ENCODE measurements at places on chromosomes 16 and 17.

GRCh38 chr17:48037036-48037837 lies at the start of gene COPZ2:
Gene COPZ2, minus strand, starts transcription at chr17:48037797. Its CDS starts 20 bp downstream, at chr17:48037777.
- no peak for DNase-seq

- DNase-seq: no peak
Observed at GRCh38 chr17:56447171-56447570, 146.3 kb upstream of the NOG start.

DNA sequence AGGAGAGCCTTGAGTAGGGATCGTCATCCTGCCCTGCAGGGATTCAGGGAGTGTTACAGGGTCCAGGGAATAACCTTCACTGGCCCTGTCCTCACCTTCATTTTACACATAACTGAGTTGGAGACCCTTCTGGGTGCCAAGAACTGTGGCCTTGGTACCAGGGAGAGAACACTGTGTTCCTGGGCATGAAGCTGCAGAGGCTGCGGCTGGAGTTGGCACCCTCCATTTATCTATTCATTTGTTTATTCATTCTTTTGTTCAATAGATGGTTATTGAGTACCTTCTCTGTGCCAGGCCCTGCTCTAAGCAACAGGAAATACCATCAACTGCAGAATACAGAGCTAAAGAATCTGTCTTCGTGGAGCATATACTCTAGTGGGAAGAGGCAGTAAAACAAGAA lies 6.7 kb downstream of the ABCC3 start:
- no peak for DNase-seq

DNA sequence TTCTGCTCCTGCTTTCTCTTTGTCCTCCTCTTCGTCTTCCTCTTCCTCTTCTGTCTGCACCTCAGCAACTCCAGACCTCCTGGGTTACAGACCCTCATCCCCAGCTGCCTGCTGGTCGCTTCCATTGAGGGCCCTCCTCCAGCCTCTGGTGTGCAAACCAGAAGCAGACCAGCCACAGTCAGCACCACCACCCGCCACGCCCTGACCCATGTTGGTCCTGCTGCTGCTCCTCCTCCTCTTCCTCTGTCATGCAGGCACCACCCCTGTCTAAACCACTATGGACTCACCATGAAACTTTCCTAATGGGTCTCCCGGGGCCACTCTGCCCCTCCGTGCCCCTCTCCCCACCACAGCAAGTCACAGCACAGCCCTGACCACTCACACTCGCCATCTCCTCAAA lies 11.4 kb upstream of the OGFOD3 start:
- DNase-seq: no peak

GRCh38 chr16:68900009-68900408 lies 56.7 kb downstream of the TANGO6 start:
- no peak for DNase-seq

- no peak for DNase-seq
Observed at GRCh38 chr17:68535922-68536321, 23.7 kb downstream of the PRKAR1A start.

GRCh38 chr16:17343728-17344127 lies 127.0 kb downstream of the XYLT1 start:
- no peak for DNase-seq

DNA sequence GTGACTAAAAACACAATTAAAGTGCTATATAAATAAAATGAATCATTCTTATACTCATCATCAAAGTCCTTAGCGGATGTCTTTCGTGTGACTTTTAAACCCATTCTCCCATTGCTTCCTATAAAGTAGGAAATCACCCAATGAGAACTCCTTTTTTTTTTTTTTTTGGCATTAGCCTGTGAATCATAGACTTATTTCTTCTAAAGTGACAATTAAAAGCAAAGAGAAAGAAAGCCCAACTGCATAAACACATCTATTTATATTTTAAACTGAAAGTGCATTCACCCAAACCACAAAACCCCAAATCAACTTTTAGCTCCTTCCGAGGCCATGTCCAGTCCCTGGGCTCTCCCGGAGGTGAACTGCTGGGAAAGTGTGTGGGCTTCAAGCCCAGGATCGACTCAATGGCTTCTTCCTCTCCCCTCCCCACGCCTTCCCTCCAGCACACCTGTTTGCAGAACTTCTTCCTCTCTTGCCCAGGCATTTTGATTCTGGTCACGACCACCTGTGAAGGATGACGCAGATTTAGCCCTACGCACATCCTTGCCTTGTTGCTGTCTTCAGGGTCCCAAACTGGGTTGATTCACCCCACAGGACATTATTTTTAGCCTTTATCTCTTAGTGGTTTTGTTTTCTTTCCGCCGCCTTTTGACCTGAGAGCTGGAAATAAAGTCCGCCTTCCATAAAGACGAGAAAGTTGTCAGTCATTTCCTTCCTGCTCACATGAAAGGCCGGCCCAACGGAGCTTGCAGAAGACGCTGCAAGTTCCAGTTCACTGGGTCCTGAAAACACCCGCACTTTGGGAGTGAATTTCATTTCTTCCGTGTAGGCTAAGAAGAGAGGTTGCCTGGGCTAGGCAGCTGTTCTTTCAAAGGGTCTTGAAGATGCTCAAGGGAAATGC lies 166.8 kb downstream of the MAP2K6 start:
- no peak for DNase-seq

GRCh38 chr16:87076950-87077749 lies 240.0 kb downstream of the C16orf95 start:
- peak; percentile 82 for DNase-seq

- no peak for DNase-seq
Observed at GRCh38 chr17:82035956-82036633, 1.4 kb downstream of the DCXR start.

DNA sequence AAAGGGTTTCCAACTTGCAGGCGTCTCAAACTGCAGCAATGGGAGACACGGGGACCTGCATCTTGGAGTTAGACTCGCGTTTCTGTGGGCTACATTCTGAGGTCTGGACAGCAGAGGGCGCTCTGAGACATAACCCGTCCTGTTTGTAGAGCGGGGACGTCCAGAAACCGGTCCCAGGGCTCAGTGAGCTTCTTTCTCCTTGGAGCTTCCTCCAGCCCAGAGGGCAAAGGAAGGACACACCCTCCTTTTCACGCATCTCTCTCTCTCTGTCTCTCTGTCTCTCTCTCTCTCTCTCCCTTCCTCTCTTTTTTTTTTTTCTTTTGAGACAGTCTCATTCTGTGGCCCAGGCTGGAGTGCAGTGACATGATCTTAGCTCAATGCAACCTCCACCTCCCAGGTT lies 19.8 kb downstream of the COX4I1 start:
- DNase-seq: peak; percentile 82

DNA sequence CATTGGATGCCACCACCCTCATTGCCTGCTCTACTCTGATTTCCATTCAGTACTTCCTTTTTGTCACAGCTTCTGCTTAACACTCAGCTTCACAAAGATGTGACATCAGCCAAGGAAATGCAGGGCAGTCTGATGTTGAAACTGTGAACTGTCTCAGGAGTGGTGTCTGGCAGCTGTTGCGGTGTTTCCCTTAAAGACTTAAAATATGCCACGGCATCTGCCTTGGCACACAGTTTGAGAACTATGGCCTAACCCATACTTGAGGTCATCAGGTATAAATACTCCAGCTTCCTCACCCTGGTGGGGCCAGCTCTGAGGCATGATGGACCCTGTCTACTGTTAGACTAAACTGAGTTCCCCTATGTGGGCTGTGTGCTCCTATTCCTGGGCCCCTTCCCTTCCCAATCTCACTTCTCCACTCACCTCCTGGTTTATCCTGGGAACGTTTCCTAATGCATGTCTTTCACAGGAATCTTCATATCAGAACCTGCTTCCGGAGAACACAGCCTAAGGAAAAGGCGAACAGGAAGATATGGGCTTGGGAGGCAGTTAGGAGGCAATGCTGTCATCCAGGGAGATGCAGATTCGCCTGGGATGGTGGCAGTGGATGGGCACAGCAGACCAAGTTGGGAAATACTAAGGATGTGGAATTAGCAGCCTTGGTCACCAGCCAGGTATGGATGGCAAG lies 96.5 kb downstream of the WSCD1 start:
- DNase-seq: no peak

DNA sequence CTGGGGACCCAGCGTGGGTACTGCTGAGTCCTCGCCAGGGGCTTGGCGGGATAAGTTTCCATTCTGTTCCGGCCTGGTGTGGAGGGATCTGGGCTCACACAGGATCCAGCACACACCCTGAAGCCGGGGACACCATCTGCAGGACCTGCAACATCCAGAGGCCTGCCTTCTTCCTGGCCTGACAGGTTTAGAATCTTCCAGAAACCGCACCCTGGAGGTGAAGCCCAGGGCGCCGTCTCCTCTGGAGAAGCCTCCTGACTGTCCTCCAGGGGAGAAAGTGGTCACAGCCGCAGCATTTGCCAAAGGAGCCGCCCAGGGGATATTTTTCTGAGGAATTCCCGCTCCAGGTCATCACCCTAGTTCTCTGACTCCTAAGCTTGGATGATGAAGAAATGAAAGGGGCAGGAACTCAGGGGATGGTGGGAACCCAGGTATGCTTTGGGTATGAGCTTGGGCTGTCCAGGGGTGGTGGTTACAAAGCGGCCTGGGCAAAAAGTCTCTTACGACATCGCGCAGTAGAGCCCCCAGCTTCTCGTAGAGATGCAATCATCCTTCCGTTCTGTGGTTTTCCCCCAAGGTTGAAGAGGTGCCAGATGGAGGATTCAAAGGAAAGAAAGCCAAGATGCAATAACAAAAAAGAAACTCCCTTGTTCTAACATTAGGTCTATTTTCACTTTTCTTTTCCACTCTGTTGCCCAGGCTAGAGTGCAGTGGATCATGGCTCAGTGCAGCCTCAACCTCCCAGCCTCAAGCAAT lies 9.1 kb upstream of the CRISPLD2 start:
- DNase-seq: no peak

DNA sequence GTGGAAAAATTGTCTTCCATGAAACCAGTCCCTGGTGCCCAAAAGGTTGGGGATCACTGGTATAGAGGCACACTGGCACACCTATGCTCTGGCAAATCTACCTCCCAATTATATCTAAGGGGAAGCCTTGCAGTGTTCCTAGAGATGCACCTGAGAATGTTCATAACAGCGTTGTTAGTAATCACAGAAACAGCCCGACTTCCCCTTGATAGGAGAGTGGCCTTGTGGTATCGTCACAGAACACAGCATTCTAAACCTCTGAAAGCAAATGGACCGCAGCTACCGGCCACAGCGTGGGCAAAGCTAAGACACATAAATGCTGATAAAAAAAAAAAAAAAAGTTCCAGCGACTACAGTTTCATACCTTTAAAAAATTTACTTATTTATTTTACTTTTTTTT lies 39.1 kb upstream of the ADGRG1 start:
- DNase-seq: no peak

DNA sequence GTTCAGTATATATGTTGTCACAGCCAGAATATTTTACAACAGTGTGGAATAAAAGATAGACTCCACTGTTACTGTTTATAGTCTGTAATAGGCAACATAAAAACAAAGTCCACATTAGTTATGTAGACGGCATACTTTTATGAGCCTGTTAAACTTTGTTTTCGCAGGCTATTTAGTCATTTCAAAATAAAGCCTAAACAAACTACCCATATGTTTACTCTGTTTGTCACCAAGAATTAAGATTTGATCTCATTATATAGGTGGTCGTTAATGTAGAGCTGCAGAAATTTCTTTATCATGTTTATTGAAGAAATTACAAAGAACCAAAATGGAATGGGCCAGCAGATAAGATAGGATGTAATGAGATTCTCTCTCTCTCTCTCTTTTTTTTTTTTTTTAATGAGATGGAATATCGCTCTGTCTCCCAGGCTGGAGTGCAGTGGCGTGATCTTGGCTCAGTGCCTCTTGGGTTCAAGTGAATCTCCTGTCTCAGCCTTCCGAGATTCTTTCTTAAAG lies 943.8 kb upstream of the SOX9 start:
- no peak for DNase-seq

DNA sequence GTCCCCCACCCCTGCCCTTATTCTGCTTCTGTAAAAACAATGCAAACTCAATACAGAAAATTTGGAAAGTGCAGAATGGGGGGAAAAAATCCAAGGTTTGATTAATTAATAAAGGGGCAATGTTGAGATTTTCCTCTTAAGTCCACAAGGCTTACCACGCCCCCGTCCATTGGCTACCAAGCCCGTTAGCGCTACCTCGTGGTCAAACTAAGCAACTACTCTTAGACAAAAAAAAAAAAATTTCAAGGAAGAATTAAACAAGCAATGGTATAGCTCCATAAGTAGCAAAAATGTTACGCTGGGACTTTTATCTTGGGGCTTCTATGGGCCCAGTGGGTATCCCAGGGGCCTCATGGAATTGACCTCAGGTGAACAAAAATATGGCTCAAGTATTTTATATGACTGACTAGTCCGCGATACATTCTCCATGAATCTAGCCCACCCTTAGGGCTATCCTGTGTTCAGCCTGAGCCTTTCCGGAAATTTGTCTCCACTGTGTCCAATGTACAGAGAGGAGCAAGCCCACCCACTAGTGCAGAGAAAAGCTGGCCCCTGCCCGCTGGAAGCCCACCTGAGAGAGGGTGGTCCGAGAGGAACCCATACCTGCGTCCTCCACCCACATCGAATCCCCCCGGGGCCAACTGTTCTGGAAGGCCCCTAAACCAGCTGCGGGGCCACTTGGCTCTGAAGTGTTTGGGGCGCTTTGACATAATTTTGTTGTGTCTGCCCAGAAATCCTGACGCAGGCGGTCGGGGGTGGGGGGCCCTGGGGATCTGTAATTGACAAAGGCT lies 19.1 kb upstream of the TEX2 start:
- peak; percentile 80 for DNase-seq

- DNase-seq: no peak
Observed at GRCh38 chr17:18910326-18910725, 41.6 kb upstream of the SLC5A10 start.

GRCh38 chr17:521183-521525 lies 168.5 kb upstream of the RPH3AL start:
- no peak for DNase-seq

- DNase-seq: no peak
Observed at GRCh38 chr16:31458073-31458843, 1.0 kb upstream of the ARMC5 start.

DNA sequence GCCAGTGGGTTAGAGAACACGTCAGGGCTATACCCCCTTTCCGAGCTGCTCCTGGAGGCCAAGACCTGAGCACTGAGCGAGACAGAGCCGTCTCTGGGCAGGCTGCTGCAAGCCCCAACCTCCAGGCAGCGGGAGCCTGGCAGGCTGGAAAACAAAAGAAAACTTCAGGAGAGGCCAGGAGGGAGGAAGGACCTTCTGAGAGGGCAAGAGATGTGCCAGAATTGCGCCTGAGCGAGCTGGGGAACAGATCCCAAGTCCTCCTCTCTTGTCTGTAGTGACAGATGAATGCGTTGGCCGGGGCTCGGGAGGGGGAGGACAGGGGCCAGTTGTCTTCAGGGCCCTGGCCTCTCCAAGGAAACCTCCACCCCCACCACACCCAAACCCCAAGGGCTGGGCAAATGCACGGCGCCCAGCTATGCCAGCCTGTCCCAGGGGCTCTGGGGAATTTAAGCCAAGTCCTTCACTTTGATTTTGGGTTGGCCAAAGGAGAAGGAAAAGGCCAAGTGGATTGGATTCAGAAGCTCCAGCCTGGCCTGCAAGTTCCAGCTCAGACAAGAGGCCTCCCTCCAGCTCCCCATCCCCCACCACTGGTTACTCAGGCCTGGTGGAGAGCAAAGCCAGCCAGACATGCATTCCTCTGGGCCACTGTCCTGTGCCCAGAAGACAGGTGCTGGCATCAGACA lies 18.1 kb downstream of the SDK2 start:
- no peak for DNase-seq

All from cardiac septum (tissue), 1 donor.